ENCODE measurements at places on chromosomes 2 and 18. TPM values are rescaled to one million over a fixed set of nuclear protein-coding genes. Genes with fewer than 3 reads are reported as not detected.

- no peaks in the 10 kb centered on the region for H3K36me3 ChIP-seq
- peaks cover 5% of the 10 kb centered on the region for H3K27me3 ChIP-seq
- no peak for DNase-seq
- peaks cover 6% of the 10 kb centered on the region for H3K4me1 ChIP-seq
These were observed 234.5 kb downstream of the RBM43 start for GRCh38 chr2:151027151-151027550.

GRCh38 chr18:33830213-33830612 lies 252.2 kb downstream of the ASXL3 start:
- no peaks in the 10 kb centered on the region for H3K36me3 ChIP-seq
- no peak overlapping the region for H3K4me3 ChIP-seq
- no peak for DNase-seq
- no peaks in the 10 kb centered on the region for H3K4me1 ChIP-seq
- H3K27ac ChIP-seq, result no peak overlapping the region

CYP27A1 gene
- not detected for total RNA-seq

DNA sequence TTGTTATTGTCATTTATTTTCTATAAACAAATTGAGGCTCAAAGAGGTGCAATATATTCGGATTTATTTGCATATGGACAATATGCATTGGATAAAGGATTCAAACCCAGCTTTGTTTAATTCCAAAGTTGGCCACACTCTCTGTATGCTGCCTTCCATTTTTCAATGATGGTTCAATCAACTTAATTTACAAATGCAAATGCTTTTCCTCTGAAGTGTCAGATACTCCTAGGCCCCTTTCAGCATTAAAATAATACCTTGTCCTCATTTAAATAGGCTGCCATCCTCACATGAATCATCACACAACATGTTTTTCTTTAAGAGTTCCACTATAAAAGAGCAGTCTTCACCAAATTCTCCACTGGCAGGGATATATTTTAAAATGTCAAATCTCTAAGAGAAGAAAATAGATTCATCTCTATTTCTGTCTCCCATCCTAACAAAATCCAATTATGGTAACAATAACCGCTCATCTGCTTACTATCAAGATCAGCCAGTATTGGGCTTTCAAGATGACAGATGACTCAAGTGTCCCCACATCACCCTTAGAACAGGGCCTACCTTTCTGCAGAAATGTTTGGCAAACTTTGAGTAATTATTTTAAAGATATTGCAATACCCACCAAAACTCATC lies 114.8 kb downstream of the SCG2 start:
- H3K27me3 ChIP-seq, result no peaks in the 10 kb centered on the region
- H3K4me1 ChIP-seq, result no peaks in the 10 kb centered on the region
- no peak overlapping the region for H3K27ac ChIP-seq
- no peak overlapping the region for H3K4me3 ChIP-seq
- no peaks in the 10 kb centered on the region for H3K36me3 ChIP-seq
- DNase-seq, result no peak

GRCh38 chr2:71521436-71521950 lies 68.1 kb downstream of the DYSF start:
- H3K36me3 ChIP-seq, result no peaks in the 10 kb centered on the region
- no peak overlapping the region for H3K27ac ChIP-seq
- H3K4me1 ChIP-seq, result no peaks in the 10 kb centered on the region
- no peak overlapping the region for H3K4me3 ChIP-seq
- no peak for DNase-seq

DNA sequence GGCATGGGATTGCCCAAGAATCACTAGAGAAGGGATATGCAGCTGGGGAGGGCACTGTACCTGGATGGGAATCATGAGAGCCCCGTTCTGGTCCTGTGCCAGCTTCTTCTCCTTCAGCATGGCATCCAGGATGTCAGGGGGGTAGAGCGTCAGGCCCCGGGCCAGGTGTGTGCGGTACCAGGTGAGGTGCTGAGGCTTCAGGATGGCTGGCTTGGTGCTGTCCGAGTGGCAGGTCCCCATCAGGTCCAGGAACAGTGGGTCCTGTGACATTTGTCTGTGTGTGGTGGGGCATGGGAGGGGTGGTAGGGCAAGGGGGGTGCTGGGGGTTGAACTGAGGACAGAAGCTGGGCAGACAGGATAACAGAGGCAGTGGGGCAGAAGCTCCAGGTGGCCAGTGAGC lies 13.2 kb downstream of the CFAP65 start:
- no peaks in the 10 kb centered on the region for H3K4me1 ChIP-seq
- no peaks in the 10 kb centered on the region for H3K36me3 ChIP-seq
- H3K27me3 ChIP-seq, result no peaks in the 10 kb centered on the region
- no peak overlapping the region for H3K27ac ChIP-seq
- DNase-seq, result no peak

DNA sequence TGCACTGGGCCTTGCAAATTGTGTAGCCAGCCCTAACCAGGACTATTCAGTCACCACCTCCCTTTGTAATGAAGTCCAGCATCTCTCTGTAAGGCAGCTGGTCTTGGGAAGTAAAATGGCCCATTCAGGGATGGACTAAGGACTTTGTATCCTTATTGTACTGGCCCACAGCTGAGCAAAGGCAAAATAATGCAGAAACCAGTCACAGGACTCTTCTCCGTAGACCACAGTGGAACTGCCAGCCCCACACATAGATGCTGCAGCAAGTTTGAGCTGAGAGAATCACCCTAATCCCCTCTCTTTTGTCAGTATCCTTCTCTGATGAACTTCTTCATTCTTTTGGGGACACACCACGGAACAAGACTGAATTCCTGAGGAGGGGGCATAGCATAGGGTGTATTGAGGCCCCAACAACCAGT lies 73.6 kb upstream of the RTN4 start:
- no peaks in the 10 kb centered on the region for H3K27me3 ChIP-seq
- no peak overlapping the region for H3K4me3 ChIP-seq
- no peaks in the 10 kb centered on the region for H3K36me3 ChIP-seq
- H3K27ac ChIP-seq, result no peak overlapping the region
- no peak for DNase-seq

GRCh38 chr2:177723235-177723634 lies 330.7 kb downstream of the AGPS start:
- no peak for DNase-seq
- no peak overlapping the region for H3K4me3 ChIP-seq
- no peaks in the 10 kb centered on the region for H3K36me3 ChIP-seq
- peaks cover 2% of the 10 kb centered on the region for H3K4me1 ChIP-seq
- H3K27ac ChIP-seq, result no peak overlapping the region

PIEZO2 gene
- total RNA-seq, result not detected

DNA sequence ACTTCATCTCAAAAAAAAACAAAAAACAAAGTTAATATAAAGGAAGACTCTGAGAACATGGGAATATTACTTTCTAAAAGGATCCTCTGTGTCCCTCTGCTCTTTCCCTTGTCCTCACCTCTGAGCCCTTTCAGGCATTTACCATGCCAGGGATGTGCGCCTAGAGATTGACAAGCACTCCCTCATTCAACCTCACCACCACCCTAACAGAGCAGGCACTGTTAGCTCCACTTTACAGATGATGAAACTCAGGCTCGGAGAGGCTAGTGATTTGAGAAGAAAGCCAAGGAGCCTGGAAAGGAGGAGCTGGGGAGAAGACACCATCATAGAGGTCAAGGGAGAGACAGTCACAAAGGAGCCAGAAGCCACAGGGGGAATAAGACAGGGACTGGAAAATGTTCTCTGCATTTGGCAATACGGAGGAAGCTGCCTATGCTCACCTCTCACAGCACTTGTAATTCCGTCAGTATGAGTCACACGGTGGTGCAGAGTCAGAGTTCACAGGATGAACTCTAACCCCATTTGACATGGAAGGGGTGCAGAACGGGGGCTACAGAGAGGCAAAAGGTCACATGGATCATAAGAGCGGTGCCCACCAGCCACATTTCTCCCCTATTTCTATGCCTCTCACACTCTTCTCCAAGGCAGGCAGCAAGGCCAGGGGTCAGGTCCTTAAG lies 101.8 kb upstream of the NFU1 start:
- DNase-seq, result no peak
- H3K27me3 ChIP-seq, result no peaks in the 10 kb centered on the region
- no peak overlapping the region for H3K27ac ChIP-seq
- peaks cover 67% of the 10 kb centered on the region for H3K36me3 ChIP-seq
- H3K4me3 ChIP-seq, result no peak overlapping the region
- peaks cover 12% of the 10 kb centered on the region for H3K4me1 ChIP-seq

MYOM1 gene
- 0.75 TPM for total RNA-seq

- no peaks in the 10 kb centered on the region for H3K36me3 ChIP-seq
- H3K4me1 ChIP-seq, result no peaks in the 10 kb centered on the region
- no peak overlapping the region for H3K27ac ChIP-seq
- no peak for DNase-seq
- no peaks in the 10 kb centered on the region for H3K27me3 ChIP-seq
These were observed 329.0 kb downstream of the GBX2 start for GRCh38 chr2:235839226-235839625.

GAL3ST2 gene
- 1.2 TPM for total RNA-seq

DNA sequence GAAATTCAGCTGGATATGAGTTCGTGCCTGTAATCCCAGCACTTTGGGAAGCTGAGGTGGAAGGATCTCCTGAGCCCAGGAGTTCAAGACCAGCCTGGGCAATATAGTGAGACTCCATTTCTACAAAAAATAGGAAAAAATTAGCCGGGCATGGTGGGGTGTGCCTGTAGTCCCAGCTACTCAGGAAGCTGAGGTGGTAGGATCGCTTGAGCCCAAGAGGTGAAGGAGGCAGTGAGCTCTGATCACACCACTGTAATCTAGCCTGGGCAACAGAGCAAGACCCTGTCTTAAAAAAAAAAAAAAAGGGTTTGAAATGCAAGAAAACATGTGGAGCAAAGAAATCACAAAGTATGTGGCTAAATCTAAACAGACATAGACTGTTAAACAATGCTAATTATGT lies 9.8 kb downstream of the CGREF1 start:
- no peaks in the 10 kb centered on the region for H3K36me3 ChIP-seq
- no peak overlapping the region for H3K4me3 ChIP-seq
- H3K4me1 ChIP-seq, result peaks cover 2% of the 10 kb centered on the region

TRIM54 gene
- 0.47 TPM for total RNA-seq

DNA sequence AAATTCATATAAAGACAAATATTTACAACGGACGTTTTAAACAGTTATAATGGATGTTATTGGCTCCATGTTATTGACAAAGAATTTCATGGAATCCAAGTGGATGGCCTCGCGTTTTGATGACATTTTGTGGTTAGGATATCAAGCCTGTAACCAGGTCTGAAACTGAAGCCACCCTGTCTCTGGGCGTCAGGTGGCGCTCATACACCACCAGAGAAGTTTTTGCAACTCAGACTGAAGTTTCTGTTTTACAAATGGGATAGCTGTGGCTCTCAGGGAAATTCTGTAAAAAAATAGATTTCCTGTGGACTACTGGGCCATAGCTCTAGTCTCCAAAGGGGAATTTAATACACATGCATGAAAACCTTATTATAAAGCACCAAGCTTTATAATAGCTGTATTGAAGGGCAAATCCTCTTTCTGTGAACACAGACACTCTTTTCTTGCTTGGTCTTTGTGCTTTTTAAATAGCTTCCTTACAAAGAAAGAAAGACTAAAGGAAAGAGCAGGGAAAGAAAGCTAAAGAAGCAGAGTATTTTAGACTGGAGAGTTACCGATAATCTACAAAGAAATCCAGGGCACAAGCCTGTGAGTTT lies 86.7 kb downstream of the C18orf54 start:
- H3K27me3 ChIP-seq, result peaks cover 16% of the 10 kb centered on the region
- no peaks in the 10 kb centered on the region for H3K36me3 ChIP-seq
- peak; percentile 76 for DNase-seq
- H3K27ac ChIP-seq, result no peak overlapping the region
- no peak overlapping the region for H3K4me3 ChIP-seq

DNA sequence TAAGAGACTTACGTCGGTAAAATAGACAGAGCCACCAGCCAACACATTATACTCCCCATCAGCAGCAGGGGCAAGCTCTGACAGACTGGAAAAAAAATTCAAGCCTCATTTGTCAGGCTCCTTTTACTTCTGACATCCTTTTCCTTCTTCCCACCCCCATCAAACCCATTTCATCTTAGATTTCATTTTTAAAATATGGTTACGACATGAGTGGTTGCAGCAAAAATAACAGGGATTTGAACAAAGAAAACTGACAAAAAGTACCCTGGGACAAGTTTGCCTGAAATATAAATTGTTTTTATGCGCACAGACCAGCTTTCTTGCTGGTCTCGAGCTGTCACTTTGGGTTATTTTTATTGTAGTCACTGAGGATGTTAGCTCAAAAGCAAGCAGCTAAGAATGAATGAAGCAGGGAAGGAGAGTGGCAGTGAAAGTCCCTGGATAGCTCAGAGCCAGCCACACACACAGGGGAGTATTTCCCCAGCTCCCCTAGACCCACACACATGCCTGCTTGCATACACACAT lies 30.7 kb upstream of the LINC00305 start:
- no peak for DNase-seq
- H3K27me3 ChIP-seq, result no peaks in the 10 kb centered on the region
- H3K4me1 ChIP-seq, result no peaks in the 10 kb centered on the region
- H3K4me3 ChIP-seq, result no peak overlapping the region
- no peaks in the 10 kb centered on the region for H3K36me3 ChIP-seq

KIF5C gene
- total RNA-seq, result 16.9 TPM

- peaks cover 35% of the 10 kb centered on the region for H3K27me3 ChIP-seq
- peak; percentile 97 for DNase-seq
- peaks cover 63% of the 10 kb centered on the region for H3K4me1 ChIP-seq
- peaks cover 30% of the 10 kb centered on the region for H3K36me3 ChIP-seq
These were observed at the start of gene CXCR4 for GRCh38 chr2:136117909-136118818. Gene CXCR4, minus strand, starts transcription at chr2:136118149. Its CDS starts 89 bp downstream, at chr2:136118060.

GRCh38 chr2:24657818-24658217 lies 135.4 kb downstream of the PTRHD1 start:
- H3K4me3 ChIP-seq, result no peak overlapping the region
- no peaks in the 10 kb centered on the region for H3K27me3 ChIP-seq
- no peak for DNase-seq
- no peak overlapping the region for H3K27ac ChIP-seq

DNA sequence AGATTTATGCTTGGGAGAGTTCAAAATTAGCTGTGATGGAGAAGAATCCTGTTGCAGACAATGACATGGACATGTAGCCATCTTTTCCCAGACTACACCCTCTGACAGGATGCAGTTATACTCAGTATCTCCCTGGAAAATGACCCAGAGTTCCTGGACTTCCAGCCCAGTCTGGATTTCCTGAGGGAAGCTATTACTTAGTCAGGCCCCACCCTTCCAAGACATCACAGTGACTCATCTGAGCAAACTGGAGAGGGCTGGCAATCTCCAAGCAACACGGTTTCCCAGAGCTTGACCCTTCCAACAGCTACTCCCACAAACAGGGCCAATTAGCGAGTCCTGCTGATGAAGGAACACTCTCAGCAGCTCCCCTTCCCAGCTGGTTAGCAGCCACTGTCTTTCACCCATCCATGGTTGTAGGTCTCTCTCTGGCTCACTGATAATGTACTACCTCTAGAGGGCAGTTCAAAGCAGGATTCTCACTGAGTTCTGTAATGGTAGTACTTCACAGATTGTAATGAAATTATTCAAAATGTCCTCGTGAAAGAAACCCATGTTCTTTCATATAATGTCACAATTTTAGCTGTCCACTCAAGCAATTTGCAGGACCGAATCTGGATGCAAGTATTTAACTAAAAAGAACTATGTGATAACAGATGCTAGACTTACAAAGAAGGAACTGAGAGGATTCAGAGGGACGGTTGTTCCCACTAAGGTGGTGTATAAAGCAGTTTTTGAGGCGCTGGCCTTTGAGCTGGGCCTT lies 110.2 kb downstream of the MDH1 start:
- H3K27ac ChIP-seq, result no peak overlapping the region
- no peaks in the 10 kb centered on the region for H3K36me3 ChIP-seq
- peaks cover 15% of the 10 kb centered on the region for H3K27me3 ChIP-seq
- DNase-seq, result peak; percentile 70

All from activated CD4-positive, alpha-beta T cell treated with anti-CD3 and anti-CD28 coated beads, Interleukin-2, amount 10 ng/mL, durations not matched to agents 24 days and 14 days (primary cell).